ENCODE measurements at places on chromosomes 3 and 15.
A peak's percentile ranks its signal among the peaks of the same experiment; 100 is the strongest.

DNA sequence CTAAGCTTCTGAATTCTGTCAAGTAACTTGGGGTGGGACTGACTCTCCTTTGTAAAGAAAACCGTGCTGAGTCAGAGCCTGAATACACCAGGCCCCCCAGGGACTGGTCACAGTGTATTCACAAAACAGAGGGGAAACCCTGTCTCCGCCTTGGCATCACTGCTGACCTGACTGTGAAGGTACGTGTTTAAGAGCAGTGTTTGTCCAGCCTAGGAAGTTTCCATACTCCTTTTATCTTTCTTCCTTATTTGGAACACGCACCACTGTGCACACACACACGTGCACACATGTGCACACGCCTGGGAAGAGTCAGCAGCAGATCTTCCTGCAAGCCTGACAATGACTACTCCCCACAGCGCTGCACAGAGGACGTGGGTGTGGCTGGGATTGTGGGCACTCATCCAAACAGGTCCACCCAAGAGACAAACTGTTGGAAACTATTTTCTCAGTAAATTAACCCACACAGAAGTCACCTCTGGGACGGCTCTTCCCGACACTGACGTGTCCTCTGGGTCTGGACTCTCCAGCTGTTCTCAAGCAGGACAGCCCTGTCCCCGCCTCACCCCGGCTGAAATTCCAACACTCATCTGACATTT is 87.7 kb downstream of the ATP10A start:
- no peak for DNase-seq

DNA sequence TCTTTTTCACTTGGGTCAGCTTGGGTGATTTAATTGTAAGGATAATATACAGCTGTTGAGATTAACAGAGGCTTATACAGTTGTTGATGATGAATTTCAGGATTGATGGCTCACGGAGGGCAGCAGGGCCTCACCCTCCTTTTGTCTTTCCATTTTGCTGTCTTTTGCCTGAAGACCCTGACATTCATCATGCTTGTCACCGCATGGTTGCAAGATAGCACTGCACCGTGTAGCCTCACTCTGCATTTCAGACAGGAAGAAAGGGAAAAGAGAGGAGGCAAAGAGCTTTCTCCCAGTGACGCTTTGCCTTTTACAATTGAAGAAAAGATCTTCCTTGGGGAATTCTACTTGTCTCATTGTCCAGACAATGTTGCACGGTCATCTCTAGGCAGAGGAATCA is 115.1 kb downstream of the TPRG1 start:
- no peak for DNase-seq

DNA sequence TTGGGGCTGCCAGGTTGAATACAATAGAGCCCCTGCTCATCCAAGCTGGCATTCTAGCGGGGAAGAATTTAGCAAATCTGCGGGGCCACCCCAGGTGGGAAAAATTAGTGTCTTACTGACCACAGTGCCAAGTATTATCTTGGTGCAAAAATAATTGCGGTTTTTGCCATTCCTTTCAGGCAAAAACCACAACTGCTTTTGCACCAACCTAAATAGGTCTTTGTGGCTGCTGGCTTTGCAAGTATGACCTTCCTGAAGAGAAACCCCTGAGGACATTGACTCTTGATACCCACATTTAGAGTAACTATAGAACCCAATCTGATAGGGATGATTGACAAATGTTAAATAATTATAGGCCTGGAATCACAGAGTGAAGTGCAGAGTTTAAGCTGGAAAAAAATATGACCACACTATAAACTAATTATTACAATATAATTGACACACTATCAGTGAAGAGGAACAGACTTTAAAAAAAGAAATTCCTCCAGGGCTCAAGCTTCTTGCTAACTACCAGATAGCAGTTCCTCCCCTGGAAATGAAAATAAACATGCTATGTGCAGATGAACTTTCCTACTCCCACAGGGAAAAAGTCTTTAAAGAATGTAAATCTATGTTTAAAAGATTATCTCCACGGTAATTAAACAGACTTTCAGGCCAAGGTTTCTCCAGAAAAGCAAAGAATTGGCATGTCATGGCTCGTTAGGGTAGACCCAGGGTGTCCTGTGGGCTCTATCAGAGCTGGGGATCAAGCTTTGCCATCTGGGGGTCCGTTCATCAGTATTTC is 34.4 kb downstream of the CA12 start:
- no peak for DNase-seq

DNA sequence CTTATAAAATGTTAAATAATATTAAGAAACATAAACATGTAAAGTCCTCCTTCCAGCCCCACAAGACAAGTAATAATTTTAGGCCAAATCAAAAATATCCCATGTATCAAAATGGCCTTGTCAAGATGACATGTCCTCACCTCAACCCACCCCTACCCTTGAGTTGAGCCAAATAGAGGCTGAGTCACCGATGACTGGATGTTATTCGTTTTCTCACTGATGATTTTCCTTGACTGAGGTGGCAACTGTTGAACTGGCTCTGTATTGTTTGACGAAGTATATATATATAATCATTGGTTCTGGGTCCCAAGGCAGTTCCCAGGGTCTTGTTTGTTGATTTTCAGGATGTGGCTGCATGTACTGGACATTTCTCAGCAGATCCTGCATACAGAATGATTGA is 75.3 kb downstream of the TMEM108 start:
- no peak for DNase-seq

GRCh38 chr15:35427091-35427490 is 118.9 kb downstream of the DPH6 start:
- DNase-seq: no peak

DNA sequence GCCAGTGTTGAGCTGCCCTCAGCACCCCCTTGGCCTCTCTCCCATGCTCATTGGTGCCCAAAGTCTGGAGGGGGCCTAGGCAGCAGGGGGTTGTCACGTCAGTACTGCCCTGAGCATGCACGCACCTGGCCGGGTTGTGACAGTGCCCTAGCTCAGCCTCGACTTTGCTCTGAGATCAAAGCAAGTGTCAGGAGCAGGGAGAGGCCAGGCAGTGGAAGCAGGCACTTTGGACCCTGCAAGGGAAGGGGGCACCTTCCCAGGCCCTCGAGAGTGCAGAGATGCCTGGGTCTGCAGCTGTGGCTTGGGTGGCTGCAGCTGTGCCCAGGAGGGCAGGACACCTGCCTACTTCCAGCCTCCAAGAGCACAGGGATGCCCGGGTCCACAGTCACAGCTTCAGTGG is 561.3 kb downstream of the NLGN1 start:
- DNase-seq: no peak

DNA sequence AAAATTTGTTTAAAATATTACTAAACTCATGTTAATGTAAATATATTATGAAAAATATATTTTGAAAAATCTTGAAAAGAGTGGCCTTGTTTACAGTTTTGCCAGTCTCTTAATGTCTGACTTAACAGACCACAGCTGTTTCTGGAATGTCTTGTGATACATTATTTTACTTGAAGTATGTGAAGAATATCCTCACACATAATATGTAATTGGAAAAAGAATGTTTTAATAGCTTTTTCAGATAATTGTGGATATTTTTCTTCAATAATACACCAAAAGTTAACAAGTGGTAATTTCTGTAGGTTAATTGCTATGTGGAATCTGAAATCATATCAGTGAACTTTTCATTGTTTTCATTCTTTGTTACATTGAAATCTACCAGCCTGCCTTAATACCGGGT is 101.3 kb downstream of the UBE2E2 start:
- no peak for DNase-seq

DNA sequence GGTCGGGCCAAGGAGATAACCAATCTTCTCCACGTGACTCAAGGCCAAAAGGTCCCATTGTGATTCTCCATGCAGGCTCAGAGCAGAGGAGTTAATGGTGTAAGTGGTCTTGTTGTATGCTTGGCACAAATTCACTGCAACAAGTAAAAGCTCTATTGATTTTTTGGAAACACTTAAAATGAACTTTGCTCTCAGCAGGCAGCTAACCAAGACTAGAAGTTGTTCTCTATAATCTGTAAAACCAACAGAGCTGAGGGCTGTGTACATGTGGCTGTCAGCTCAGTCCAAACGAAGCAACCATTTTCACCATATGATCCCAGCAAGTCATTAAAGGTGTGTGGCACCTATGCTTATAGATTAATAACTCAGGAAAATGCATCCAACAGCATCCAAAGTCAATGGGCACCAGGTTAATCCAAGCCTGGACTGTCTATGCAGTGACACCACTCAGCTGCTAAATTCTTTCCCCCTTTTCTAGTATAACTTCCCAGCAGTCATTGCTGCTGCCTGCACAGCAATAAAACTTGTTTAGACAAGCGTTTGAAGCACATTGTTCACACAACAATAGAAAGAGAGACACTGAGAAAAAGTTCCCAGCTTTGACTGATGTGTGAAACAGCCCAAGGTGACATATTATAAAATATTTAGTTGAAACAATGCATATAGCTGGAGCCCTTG is 603.8 kb upstream of the ADAMTS9 start:
- DNase-seq: no peak

- no peak for DNase-seq
Observed at GRCh38 chr3:33077976-33078375, 19.0 kb downstream of the GLB1 start.

GRCh38 chr15:101324524-101325177 is 29.6 kb upstream of the SNRPA1 start:
- no peak for DNase-seq

- peak; percentile 78 for DNase-seq
Observed at GRCh38 chr15:63945007-63945788, 101.1 kb downstream of the DAPK2 start.

DNA sequence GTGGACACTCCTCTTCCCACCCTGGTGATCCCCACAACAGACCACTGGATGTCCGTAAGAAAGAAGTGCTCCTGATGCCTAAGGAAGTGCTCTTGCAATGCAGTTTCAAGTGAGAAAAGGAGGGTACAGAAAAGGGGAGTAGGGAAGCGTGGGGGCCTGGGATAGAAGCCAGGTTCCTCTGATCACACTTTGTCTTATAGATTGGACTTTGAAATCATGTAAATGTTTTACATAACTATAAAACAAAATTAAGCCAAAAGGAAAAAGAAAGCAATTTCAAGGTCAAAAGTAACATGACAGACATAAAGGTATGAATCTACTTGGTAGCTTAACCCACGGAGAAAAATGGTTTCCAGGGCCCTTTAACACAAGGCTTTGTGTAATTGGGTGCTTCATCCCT is 107.3 kb upstream of the TRPM1 start:
- no peak for DNase-seq

DNA sequence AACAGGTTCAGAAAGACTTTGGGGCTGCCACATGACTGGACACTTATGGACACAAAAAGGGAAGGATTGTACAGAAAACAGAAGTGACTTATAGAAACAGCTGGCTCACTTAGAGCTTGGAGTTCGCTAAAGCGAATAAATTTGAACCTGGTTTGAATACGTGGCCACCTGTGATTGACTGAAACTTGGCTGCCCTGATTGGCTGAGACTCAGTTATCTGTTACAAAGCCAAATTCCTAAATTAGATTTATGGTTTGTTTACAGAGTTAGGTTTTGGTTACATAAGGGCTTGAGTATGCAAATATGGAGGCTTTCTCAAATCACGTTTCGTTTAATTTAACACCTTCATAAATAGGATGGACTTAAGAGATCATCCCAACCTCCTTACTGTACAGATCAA is 270.2 kb downstream of the THSD4 start:
- no peak for DNase-seq

GRCh38 chr3:131329774-131330173 is 51.8 kb upstream of the NUDT16 start:
- DNase-seq: no peak

GRCh38 chr15:82110144-82110543 is 64.3 kb upstream of the MEX3B start:
- no peak for DNase-seq

DNA sequence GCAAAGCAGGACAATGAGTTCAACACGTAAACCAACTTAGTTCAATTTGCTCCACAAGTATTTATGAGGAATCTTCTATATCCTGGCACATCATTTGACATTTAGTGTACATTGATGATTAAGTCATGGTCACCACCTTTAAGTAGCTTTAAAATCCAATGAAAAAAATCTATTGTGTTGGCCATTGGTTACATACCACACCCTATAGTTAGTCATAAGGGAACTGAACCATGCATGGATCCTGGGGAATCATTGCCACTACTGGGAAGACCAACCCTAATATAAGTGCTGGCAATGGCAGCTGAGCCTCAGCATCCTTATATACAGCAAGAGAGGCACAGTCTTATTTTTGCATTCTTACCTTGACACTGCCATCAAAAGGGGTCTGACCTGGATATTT is 502.5 kb downstream of the MECOM start:
- no peak for DNase-seq

- no peak for DNase-seq
Observed at GRCh38 chr15:72130272-72130671, 12.1 kb downstream of the SENP8 start.

DNA sequence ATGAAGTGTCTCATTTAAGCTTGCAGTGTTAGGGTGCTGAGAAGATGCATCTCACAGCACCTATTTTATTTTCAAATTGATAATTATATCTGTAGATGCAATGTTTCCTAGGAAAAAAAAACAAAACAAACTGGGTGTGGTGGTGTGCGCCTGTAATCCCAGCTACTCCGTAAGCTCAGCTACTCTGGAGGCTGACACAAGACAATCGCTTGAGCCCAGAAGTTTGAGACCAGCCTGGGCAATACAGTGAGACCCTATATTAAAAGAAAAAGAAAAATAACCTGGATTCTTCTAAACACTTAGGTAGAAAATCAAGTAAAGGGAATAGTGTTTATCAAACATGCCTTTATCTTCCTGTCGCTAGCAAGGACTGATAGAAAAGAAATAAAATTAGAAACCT is 1.9 kb downstream of the MINDY2 start:
- DNase-seq: no peak

DNA sequence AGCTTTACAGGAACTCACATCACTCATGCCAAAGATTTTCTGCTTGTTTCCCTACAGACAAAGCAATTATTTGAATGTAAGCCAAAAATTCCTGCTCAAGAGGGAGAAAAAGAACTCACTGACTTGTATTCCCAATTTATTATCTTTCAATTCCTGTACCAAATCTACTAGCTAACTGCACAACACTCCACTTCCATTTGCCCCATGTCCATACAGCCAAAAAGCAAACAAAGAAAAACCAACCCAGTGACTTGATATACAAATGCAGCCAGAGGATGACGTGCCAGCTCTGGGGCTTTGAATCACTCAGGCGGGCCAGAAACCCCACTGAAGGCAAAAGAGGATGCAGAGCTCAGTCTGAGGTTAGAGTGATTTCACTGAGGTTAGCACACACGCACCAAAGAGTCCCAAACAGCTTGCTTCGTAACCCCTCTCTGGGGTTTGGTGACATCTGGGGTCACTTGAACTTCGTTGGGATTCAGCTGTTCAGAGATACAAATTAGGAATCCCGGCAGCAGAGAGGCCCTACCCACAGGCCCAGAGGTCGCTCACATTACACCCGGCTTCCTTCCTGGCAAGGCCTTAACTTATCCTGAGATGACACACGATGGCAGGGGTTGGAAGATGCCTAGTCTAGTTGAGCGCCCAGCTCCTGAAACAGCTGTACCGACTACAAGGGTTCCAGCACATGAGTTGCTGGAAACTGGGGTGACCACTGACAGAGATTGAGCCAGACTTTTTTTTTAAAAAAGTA is 1.6 kb downstream of the RFTN1 start:
- DNase-seq: peak; percentile 76

DNA sequence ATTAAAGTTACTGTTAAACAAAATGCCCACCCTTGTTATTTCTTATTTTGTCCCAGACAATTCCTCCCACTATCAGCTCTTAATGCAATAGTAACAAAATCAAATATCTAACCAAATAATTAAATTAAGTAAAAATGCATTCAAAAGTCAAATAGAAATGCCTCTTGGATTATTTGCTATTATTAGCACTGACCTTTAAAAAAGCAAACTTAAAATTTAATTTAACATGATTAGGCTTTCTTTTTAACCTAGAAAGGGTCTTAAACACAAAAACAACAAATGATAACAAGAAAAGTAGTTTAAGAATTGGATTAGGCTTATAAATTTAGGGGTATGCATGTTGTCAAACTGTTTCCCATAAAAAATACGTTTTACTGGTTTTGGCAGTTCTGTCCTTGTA is 159.8 kb downstream of the CBLB start:
- no peak for DNase-seq

All from activated naive CD4-positive, alpha-beta T cell treated with anti-CD3 and anti-CD28 coated beads, Interleukin-2, amount 50 U/mL, for 72 hours (primary cell).